Iris pigment epithelial cell (primary cell): ENCODE measurements at places on chromosomes 5 and 9.
A peak's percentile ranks its signal among the peaks of the same experiment; 100 is the strongest.

- peak; percentile 8 for DNase-seq
Measured at GRCh38 chr9:126146254-126147145, 180.1 kb upstream of the MVB12B start.

DNA sequence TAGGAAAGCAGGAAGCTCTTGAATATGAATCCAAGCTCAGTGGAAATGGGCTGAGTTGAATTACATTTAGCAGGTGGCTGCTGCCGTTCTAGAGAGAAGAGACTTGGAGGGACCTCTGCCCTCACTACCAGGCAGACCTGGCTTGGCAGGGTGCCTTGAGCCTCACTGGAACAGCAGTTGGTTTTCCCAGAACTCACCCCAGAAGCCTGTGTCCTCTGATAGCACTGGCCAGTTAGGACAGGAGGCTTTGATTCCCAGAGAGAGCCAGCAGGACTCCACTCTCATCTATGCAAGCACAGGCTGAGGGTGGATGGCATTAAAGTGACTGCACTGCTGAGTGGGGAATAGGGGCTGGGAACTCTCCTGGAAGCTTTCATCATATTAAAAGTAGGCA is 54.8 kb downstream of the PWWP2A start:
- DNase-seq, result no peak

- DNase-seq, result no peak
Measured at GRCh38 chr9:129331493-129331765, 153.4 kb upstream of the IER5L start.

GRCh38 chr9:20532584-20532983 is 89.7 kb downstream of the MLLT3 start:
- DNase-seq, result no peak

GRCh38 chr9:115379719-115380118 is 261.8 kb upstream of the TNC start:
- DNase-seq, result no peak

DNA sequence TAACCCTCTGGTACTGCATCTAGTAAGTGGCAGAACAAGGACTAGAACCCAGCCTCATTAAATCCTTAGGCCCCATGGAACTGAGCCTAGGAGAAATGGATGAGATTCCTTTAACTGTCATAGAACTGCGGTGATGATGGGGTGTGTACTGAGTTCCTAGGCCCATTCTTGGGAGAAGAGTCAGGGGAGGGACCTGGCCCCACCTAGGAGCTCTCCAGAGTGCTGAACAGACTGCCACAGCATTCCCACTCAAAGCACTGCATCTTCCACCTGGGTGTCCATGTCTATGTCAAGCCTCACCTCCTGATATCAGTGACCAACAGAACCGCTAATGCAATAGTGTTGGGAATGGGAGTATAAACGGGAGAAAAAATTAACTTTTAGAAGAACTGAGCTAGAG is 36.6 kb downstream of the TTLL11 start:
- DNase-seq, result peak; percentile 14

DNA sequence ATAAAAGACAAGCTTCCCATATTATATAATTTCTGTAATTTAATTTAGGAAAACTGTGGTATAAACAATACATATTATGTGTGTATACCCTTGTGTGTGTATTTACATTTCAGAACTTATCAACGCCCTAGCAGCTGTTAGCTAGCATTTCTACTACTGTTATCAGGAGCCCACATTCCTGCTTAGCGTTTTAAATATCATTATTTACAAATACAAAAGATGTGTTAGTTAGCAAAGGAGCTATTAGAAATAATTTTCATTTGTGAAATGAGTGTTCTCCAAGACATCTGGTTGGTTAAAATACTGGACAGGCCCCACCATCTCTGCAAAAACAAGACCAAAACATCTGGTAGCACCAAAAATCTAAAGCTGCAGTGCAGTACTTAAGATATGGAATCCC is 48.0 kb downstream of the EPB41L4A start:
- DNase-seq, result no peak

DNA sequence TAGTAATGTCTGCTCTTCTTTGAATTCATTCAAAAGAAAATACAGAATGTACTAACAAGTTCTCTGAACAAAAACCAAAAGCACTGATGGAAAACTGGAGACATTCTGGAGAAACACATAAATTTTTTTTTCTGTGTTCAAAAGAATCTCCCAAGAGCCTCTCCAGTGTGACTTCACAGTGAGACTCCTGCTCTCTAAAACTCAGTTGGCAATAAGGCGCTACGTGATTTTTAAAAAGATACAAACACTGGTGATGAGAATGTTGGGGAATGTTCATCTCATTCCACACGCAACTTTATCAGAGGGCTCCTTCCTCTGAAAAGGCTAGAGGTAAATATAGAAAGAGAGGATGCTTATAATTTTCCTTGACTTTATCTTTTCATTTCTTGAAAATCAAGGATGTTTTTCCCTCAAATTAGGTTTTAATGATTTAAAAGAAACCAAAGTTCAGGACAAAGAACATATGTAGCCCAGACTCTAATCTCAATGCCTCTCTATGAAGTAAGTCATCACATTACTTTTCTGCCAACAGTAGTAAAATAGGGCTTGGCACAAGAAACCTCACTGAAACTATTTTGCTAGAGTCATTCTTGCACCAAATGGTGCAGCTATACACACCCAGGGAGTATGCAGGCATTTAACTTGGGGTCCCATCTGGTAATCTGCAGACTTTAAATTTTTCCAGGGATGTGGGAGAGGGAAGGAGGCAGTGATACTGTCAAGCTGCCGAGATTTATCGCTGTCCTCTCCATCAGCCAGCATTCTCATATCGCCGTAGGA is 12.9 kb upstream of the AOPEP start:
- DNase-seq, result no peak

- DNase-seq, result no peak
Measured at GRCh38 chr5:107971846-107972245, 301.1 kb upstream of the EFNA5 start.

DNA sequence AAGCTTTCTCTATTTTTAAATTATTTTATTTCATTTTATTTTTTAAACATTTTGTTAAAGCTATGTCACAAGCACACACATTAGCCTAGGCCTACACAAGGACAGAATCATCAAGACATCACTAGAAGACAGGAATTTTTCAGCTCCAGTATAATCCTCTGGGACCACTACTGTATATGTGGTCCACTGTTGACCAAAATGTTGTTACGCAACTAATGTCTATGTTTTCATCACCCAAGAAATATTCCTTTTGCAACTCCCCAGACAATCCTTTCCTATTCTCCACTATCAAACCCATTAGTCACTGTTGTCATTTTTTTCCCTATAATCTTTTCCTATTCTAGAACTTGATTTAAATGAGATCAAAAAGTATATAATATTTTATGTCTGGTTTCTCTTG is 2371.7 kb upstream of the C9orf72 start:
- DNase-seq, result no peak

DNA sequence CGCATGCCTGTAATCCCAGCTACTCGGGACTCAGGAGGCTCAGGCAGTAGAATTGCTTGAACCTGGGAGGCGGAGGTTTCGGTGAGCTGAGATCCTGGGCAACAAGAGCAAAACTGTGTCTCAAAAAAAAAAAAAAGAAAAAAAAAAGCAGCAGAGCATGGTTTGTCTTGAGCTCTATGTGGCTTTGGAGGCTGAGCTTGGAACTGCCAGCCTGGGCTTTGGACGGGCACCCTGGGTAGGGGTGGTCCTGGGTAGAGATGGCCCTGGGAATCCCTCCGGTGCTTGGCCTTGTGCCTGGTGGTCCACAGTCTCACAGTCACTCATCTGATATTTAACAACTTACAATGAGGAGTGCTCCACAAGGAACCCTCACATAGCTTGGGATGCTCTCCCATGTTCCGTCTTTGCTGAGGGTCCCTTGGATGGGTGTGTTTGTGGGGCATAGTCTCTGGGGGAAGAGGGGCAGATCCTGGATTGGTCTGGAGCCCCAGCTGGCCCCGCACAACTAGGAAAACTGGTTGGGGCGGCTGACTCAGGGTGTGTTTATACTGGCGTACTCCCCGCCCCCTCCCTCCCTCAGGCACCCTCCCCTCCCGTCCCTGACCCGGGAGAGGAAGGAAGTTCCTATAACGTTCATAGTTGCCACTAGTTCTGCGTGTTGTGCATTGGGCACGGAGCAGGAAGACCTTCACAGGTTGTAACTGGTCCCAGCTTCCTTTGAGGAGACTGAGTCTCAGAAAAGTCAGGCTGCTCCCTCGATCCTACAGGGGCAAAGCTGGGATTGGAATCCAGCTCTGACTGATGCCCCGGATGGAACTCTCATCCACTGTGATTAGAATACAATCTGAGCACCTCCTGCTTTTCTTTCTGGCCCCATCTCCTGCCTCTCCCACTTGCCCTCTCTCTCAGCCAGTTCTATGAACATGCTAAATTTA is 11.2 kb downstream of the IER5L start:
- peak; percentile 82 for DNase-seq

GRCh38 chr5:39513236-39513635 is 88.5 kb upstream of the DAB2 start:
- peak; percentile 29 for DNase-seq

DNA sequence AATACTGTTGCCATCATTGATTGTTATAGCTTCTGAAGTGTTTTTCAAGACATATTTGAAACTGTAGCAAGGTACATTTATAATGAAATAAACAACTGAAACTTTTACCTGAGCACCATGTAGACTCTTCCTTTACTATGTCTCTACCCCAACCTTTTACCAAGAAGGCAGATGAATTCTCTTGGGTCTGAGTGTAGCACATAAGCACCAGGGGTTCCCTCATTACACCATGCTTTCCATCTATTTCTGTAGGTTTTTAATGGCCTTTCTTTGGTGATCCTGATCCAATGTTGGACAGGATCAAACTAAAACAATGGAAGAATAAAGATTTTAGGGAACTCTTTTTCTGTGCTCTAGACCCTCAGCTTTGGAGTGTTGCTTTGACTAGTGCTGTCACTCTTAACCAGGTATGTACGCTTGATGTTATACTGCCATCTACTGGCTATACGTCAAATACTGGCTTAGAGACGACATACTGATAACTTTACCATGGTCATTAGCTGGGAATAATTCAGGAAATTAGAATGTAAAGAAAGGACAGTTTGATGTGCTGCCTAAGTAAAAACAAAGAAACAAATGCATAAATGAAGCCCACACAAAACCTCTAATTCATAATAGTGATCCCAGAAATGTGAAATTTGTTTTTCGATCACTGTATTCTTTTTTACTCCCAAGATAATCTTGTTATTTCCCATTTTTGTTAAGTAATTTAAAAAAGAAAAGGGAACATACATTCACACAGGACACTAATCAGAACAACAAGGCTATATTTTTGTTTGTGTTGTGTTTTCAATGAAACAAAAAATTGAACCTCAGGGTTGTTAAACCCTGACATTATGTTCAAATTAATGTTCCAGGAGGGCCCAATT is 30.7 kb downstream of the IFNW1 start:
- DNase-seq, result peak; percentile 75

DNA sequence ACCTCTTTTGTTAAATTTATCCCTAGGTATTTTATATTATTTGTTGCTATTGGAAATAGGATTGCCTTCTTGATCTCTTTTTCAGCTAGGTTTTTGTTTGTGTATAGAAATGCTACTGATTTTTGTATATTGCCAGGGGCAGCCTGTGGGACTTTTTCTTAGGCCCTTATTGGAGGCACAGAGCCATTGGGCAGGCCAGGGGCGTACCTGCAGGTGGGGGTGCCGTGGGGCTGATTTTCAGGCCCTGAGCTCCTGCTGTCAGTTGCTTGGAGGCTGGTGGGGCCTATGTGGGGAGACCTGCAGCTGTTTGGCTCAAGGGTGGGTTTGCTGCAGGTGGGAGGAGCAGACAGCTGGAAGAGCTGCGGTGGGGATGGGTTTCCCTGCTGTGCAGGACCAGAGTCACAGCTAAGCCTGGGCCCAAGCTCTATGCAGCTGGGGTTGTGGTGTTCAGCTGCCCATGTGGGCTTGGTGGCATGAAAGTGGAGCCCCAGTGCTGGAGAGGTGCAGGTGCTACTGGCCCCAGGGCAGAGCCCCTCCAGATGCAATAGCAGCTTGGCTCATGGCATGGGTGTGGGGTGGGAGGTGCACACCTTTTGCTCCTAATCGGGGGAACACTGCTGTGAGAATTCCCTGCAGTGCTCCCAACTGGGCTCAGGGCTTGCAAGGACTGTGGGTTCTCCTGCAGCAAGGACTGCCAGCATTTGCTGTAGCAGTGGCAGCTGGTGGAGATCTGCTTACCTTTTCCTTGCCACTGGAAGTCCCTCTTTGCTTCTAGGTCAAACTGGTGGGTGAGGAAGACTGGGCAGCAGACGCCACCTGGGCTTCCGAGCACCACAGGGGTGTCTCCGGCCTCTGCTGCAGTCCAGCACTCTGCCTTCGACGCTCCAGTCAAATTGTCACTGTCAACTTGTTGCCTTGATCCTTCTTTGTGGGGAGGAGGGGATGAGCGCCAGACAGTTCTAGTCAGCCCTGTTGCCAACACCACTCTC is 7.6 kb upstream of the CLPTM1L start:
- no peak for DNase-seq

- peak; percentile 35 for DNase-seq
Measured at GRCh38 chr9:110340306-110340705, 2.6 kb upstream of the TXNDC8 start.

- peak; percentile 84 for DNase-seq
Measured at GRCh38 chr9:84300271-84300670, 40.3 kb downstream of the SLC28A3 start.

GRCh38 chr5:150158170-150158949 is 2.7 kb upstream of the PDGFRB start:
- peak; percentile 47 for DNase-seq

- no peak for DNase-seq
Measured at GRCh38 chr9:87338088-87338989, 159.3 kb upstream of the DAPK1 start.

DNA sequence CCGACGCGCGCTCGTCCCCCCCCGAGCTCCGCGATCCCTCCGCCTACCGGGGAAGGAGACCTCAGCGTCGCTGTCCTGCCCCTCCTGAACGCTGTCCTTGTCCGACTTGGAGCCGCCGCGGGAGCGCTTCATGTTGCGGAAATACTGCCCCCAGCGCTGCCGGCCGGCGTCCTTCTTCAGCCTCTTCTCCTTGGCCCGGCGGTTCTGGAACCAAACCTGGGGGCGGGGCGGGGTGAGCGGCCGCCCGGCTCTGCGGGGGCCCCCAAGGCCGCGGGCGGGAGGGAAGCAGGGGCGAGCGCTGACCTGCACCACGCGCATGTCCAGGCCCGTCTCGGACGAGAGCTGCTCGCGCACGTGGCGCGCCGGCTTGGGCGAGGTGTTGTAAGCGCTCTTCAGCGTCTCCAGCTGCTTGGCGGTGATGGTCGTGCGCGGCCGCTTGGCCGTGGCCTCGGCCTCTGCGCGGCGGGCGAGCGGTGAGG is 6.3 kb downstream of the LHX3 start:
- peak; percentile 45 for DNase-seq
